ENCODE measurements at places on chromosomes 4 and X. TPM values are rescaled to one million over a fixed set of nuclear protein-coding genes. Genes with fewer than 3 reads are reported as not detected.
A peak's percentile ranks its signal among the peaks of the same experiment; 100 is the strongest.

Gene SPANXA1
- polyA plus RNA-seq = 1.8 TPM

DNA sequence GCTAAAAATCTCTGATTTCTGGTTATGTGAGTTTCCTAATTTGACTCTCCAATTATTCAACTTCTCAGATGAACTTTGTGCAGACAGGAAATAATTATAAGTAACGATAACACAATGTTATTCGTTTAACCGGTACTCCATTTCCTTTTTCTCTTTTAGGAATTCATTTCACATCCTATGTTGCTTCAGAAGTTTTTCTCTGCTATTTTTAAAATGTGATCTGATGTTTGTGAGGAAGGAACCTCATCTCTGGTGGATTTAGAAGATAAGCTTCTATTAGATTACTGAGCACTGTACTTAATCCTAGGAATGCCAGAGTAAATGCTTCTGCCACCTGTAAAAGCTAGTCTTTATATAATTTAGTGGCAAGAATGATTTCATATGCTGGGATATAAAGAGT, 116.0 kb upstream of the ETNPPL start:
- no peak for DNase-seq

DNA sequence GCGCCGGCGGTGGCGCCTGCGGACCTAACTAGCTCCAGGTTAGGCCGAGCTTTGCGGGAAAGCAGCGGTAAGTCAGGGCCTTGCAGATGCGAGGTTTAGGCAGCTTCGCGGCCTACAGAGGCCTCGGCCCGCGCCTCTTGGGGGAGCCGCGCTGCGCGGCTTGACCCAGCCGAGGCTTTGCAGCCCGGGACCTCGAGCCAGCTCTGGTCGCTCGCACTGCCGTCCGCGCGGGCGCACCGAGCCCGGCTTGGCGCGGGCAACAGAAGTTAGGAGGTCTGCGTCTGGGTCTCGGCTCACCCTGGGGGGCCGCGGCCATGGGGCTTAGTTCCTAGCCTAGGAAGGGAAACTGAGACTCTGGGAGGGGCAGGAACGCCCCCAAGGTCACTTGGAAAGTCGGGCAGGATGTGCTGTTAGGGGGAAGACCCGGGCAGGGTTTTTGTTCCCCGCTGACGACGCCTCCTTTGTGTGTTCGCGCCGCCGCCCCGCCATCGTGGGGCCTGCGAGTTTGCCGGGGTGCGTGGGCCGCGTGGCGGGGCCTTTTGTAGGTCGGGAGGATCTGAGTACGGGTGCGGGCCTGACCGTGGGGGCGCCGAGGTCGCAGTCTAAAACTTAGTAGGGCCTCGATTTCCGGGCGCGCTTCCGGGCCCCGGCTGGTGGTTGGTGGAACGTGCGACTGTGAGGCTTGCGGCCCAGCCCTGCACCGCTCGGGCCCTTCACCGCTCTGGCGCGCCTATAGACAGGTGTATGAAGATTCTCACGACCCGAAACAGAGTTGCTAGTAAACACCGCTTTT, 482 bp downstream of the RNF4 start:
- DNase-seq = peak; percentile 72

GRCh38 chr4:156803056-156803455, 168.5 kb downstream of the PDGFC start:
- DNase-seq = no peak

GRCh38 chr4:51943221-51943620, 76.9 kb downstream of the LRRC66 start:
- DNase-seq = no peak

DNA sequence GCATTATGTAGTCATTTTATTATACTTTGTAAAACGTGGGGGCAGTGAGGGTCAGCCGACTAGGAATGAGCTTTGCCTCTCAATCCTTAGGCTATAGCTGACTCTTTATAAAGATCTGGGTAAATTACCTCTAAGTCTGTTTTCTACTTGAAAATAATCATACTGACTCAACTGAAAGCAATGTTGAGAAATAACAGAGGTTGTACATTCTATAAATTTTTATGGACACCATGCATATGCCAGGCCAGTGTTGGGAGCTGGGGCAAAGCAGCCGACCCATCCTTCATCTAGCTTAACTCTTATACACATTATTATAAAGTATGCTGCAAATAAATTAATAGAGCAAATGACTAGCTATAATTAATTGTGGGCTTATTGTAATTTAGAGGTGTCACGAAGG, 2.2 kb upstream of the DCUN1D4 start:
- no peak for DNase-seq

Gene ZAR1
- polyA plus RNA-seq = not detected

DNA sequence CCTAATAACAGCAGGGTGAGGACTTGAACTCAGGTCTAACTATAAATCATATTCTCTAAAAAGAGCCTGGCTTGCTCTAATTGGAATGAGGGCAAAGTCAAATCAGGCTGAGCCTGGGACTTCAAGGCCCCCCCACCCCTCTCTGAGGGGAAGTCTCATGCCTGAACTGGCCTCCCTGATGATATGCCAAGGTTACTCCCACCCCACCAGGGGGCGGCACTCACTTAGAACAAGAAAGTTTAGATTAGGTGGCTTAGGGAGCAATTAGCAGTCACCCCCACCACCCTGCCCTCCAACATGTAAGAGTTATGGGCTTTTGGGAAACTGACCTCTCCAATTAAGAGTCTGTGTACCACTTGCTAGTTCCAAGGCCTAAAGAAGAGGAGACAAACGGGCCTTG, 2.7 kb downstream of the FOXO4 start:
- peak; percentile 66 for DNase-seq

DNA sequence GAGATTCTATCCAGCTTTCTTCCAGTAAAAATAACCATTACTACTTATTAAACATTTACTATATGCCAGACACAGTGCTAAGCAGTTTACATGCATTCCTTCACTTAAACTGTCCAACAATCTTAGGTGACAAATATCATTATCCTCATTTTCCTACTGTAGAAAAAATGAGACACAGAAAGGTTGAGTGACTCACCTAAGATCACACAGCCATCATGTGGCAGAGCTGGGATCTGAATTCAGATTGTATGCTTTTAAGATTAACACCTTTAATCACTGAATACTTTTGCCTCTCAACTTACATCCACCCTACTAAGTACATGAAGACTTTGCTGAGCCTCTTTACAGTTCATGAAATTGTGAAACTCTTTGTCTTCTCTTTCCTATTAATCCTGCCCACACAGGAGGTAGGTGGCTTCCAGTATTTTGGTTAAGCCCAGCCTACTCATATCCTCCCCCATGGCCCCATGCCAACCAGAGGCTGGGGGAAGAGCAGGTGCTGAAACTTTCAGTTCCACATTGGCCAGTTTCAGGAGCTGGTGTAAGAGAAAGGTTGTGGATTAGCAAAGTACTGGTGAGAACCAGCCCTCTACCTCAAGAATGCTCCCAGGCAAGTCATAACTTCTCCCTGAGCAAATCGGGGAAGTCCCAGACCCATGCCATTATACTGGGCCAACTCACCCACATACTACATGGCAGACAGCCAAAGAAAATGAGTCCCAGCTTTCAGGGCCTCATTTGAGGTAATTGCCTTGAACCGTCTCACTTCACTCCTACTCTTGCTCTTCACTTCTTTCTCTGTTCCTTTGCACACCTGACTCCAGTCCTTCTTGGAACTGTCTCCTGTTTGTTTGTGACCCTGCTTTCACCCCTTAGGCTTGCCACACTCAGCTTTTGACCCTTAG, 211.1 kb downstream of the GUCY2F start:
- DNase-seq = no peak

Gene KCND1
- 0.99 TPM for polyA plus RNA-seq
